ENCODE measurements at places on chromosomes 5 and 9.

GRCh38 chr9:135821116-135821515 is 86.2 kb downstream of the CAMSAP1 start:
- no peak for DNase-seq

GRCh38 chr5:150700246-150700593 is 642 bp downstream of the RBM22 start:
- DNase-seq: no peak

DNA sequence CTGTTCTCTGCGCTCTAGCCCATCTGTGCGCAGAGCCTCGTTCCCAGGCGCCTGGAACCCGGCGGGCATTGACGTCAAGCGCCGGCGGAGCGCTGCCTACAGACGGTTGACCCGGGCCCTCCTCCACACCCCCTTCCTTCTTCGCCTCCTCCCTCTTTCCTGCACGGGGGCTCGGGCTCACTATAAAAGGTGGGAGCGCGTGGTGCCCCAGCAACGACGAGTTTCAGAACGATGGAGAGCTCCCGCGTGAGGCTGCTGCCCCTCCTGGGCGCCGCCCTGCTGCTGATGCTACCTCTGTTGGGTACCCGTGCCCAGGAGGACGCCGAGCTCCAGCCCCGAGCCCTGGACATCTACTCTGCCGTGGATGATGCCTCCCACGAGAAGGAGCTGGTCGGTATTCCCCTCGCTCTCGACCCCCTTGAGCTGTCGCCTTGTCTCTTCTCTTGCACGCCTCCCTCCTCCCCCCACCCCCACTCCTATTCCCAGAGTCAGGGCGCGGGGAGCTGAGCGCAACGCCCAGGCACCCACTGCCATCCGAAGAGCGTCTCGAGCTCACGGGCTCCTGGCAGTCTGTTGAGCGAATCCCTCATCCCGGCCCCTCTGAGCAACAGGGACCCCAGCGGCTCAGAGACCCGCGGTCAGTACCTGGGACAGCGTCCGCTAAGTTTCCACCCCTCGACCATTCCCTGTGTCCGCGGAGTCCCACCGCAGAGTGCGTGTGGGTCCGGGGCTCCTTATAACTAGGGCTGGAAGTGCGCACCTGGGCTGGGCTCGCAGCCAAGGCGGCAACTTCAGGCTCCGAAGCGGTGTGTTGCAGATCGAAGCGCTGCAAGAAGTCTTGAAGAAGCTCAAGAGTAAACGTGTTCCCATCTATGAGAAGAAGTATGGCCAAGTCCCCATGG is at the start of gene CARTPT:
Gene CARTPT, plus strand, starts transcription at position 213 of the 902 bp plus-strand sequence. Its CDS starts 19 bp downstream, at position 232.
- no peak for DNase-seq

DNA sequence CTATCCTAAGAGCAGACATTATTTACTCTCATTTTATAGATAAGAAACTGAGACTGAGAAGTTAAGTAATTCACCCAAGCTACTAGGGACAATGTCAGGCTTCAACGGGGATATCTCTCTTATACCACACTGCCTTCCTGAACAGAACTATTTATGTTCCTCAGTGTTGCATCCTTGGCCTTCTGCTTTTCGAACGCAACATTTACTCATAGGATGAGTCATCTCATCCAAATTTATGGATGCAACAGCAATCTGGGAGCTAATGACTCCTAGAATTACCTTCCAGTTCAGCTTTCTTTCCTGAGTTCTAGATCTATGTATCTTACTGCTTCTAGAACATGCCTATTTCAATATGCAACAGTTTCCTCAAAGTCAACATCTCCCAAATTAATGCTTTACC is 103.6 kb upstream of the PAM start:
- DNase-seq: no peak

- DNase-seq: no peak
These were observed 735.2 kb upstream of the DMAC1 start for GRCh38 chr9:8534828-8535227.

GRCh38 chr9:90815183-90815943 is 13.7 kb downstream of the SYK start:
- DNase-seq: no peak

DNA sequence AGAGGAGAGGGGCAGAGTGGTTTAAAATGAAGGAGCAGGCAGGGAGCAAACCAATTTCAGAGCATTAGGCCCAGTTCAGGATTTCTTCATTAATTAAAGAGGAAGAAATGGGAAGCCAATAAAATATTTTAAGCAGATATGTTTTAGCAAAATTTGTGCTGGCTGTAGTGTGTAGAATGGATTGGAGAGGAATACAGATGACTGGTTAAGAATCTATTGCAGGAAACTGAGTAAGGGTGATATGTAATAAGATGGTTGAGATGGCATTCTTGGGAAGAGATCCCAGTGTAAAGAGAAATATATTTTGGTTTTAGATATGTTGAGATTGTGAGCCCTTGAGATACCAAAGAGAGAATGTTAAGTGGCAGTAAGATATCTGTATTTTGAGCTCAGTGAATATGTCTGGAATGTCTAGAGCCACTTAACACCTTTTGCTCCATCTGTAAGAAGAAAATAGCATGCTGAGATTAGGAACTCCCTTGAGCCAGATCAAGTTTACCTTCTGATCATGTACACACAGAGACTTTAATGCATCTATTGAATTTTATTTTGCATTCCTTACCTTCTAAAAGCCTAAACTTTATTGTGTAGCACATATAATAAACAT is 79.5 kb upstream of the SLC27A6 start:
- no peak for DNase-seq

- DNase-seq: no peak
These were observed 55.8 kb upstream of the TMC1 start for GRCh38 chr9:72465593-72465984.

GRCh38 chr9:95116808-95117204 is 200.7 kb downstream of the FANCC start:
- no peak for DNase-seq

DNA sequence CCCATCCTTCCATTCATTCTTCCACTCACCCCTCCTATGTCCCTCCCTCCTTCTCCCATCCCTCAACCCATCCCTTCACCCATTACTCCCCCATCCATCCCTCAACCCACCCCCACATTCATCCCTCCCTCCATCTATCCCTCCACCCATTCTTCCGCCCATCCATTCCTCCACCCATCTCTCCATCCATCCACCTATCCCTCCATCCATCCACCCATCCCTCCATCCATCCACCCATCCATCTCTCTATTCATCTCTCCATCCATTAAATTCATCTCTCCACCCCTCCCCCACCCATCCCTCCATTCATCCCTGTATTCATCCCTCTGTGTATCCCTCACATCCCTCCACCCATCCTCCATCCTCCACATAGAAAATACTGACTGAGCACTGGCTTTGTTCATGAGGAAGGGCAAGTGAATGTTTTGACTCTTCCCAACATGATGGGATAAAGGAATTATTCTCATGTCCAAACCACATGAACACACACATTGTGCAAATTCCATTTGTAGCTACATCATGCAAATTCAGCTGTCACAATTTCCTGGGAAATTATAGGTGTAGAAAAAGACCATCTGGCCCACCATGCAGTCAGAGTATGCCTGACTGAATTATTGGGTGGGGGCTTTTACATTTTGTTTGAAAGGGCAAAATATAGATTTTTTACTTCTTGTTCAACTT is 6.9 kb upstream of the VAV2 start:
- DNase-seq: no peak

DNA sequence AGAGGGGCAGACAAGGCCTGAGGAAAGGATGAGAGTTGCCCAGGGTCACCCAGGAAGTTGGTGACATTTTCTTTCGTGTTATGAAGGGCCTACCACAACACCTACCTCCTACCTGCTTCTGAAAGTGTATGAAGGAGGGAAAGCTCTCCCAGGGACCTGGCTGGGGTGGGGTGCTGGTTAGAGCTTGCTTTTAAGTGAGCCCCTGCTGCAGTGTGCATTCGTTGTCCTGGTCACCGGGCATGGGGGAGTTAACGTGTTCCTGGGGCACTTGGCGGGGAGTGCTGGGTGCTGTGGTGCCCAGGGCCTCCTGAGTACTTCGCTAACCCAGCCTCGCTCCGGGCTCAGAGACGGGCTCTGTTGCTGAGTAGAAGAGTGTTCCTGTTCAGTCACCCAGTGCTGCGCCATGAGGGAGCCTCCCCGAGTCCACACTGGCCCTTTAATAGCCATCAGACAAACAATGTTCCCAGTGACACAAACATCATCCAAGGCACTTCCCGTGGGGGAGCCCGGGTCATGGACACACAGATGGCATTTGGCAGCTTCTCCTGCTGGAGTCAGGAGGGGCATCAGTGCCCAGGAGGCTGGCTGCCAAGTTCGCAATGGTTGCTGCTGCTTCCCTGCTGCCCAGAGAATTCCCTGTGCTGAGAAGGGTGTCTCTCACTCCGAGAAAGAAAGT is 85.7 kb downstream of the AMBP start:
- DNase-seq: no peak

GRCh38 chr5:132176987-132177386 is 50.7 kb downstream of the P4HA2 start:
- no peak for DNase-seq

DNA sequence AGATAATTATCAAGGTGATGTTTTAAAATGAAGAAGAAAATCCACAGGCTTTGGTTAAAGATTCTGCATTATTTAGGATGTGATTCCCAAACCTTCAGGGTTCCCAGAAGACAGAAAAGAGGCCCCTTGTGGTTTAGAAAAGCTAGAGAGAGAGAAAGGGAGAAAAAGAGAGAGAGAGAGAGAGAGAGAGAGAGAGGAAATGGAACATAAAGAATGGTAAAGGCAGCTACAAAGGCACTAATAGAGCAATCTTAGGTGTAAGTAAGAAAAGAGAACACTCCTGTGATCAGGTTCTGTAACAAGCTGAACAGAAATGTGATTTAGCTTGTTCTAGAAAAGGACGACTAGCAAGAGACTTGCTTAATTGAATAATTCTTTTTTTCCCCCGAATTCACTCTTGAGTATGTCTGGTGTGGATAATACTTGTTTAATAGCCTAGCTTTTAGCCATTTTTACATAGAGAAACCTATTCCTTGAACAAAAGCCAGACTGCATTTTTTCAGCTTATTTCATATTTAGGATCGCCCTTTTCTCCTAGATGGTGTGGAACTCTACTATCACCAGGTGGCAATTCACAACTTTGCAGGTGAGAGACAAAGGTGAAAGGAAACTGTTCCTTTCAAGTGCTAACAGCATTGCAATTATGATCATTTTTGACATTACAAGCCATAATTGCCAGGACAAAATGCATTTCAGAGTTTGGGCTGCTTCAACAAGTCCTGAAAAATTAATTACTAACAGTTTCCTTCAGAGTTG is 57.6 kb upstream of the SH3GL2 start:
- DNase-seq: no peak

DNA sequence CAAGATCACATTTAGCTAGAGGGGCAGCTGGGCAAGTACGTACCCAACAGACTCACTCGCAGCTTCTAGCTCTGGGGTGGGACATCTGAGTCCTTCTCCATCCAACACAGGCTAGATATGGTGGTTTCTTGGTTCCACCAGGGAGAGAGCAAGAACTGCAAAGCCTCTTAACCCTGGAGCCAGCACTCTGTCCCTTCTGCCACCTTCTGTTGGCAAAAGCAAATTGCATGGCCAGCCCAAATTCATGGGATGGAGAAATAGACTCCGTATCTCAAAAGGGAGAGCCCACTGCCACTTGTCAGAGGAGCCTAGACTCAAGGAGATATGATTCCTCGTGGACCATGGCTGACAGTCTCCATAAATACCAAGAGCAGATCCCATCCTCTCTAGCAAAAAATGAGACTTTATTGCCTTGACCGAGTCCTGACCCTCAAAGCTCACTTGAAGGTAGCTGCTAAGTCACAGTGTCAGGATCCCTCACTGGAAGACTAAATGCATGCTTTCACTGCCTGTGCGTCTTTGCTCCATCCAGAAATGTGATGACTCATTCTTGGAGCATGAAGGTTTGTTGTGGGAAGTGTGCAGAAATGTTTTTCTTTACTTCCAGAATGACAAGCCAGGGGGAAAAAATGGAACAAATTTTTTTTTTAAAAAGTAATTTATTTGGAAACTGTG is 28.8 kb upstream of the ROR2 start:
- peak; percentile 21 for DNase-seq

DNA sequence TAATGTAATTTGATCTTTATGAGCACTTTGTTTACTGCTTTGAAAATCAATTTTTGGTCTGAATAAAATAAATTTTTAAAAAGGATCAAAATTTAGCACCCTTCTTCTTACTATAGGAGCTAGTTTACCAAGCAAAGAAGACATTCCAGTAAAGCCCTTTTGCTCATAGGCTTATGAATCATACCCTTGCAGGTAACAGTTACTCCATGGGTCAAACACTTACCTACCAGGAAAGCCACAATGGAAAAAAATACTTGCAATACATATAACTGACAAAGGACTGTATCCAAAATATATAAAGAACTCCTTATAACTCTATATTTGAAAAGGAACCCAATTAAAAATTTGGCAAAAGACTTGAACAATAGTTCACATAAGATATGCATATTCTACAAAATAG is 66.6 kb downstream of the SHOC1 start:
- no peak for DNase-seq

DNA sequence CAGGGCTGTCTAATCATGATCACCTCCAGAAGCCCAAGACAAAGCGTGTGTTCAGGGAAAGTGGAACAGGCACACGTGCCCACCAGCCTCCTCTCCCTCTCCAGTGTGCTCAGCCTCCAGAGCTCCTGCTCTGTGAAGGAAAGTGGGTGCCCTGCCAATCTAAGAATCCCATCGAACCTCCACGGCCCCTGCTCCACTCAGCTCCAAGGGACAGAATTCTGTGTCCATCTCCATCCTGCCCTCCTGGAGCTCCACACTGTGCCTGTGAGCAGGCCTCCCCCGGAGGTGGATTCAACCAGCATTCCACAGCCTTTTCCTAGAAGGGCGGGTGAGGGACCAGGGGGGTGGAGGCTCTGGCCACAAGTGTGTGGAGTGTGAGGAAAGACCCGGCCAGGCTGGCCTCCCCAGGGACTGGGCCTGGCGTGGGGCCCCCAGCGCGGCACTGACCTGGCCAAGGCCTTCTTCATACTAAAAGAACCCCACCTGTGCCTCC is 6.0 kb downstream of the EEIG1 start:
- DNase-seq: no peak

DNA sequence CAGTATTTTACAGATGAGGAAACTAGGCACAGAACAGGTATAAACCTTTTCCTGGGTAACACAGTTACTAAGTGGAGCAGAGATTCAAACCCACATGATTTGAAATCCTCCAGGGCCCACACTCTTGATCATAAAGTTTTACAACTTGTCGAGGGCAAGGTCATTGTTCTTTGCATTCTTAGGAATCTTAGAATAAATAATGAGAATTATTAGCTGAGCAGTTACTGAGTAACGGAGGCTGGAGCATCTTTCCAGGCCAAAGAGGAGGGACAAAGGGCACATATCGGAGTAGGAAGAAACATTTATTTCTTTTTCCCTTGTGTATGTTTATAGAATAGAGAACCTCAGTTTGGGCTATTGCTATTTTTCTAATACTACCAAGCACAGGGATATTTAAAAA is 27.1 kb upstream of the F2R start:
- no peak for DNase-seq

GRCh38 chr5:158606233-158606632 is 493.5 kb downstream of the EBF1 start:
- DNase-seq: no peak

DNA sequence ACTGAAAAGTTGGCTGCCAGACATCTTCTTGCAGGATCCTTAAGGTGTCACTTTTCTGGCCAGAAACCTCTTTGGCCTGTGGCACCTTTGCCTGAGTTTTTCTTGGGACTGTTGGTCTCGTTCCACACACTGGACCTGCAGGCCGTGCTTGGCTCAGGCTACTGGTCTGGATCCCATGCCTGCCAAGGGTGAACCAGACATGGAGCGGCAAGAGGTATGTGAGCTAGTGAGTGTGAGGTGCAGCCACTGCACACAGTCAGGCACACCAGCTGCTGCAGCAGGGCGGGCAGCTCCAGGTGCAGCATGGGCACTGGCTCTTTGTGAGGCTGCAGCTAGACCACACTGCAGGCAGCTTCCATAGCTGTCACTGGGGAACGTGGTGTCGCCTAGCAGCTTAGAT is 47.9 kb downstream of the NDUFAF2 start:
- no peak for DNase-seq
